ENCODE measurements at places on chromosomes 12 and 14.

DNA sequence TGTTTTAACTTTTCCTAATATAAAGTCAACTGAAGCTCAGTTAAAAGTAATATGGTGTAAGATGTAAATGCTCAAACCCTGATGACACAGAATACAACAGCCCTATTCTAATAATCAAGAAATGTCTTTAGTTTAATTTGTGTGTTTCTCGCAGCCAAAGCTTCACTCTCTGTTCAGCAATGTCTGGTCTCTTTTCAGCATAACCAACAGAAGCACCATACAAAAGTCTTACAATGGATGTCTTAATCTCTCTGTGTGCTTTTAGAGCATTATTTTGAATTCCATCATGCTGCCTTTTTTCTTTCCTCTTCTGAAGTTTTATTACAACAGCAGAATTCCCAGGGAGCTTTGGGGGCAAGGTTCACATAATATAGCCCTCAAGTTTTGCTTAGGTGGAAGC lies 210.2 kb upstream of the NPAS3 start:
- no peak for DNase-seq

DNA sequence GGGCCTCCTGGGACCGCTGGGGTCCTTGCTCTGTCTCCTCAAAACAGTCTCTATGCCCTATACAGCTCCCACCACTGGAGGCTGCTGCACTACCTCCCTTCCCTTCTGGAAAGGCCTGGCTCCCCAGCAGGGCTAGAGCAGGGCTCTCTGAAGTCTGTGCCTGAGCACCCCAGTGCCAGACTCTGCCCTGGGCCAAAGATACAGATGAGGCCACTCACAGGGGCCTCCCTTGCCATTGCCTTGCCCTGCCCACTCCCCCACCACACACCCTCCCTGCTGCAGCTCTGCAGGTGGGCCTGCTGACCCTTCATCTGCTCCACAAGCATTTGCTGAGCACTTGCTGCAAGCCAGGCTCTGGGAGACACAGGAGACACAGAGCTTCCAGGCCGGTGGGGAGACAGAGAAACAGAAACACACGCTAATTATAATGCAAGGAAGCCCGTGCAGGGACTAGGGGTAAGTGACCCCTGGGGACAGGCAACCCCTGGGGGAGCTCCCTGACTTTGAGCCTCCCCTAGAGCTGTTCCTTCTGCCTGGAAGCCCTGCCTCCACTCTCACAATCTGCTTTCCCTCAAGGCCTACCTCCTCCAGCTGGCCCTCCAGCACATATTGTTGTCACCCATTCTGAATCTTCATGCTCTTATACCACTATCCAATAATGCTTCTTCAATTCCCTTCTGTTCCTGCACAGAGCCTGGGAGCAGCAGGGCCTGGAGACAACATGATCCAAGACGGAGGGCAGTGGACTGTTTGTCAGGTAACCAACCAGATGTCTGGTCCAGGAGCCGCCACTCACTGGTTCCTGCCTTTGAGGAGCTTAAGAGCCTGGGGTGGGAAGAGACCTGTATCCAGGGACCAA lies 32.6 kb upstream of the PNMA1 start:
- DNase-seq = no peak

GRCh38 chr14:74400919-74401503 lies 25.0 kb downstream of the SYNDIG1L start:
- DNase-seq = no peak

DNA sequence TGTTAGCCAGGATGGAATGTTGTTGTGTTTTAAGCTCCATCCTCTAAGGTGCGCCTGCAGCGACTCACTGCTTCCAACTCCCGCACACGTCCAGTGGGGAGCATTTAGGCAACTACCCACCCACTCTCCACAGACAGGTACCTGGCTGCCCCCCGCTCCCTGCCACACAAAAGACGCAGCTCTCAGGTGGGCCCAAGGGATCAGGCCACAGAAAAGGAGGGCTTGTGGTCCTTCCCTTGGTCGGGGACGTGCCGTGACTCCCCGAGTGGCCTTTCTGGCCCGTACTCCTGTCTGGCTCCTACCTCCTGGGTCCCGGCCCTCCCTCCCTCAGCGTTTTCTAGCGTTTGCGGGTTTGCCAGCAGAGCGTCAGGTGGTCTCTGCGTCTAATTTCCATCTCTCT lies 16.2 kb downstream of the TEDC1 start:
- no peak for DNase-seq

- no peak for DNase-seq
These were observed 6.8 kb downstream of the ZFHX2 start for GRCh38 chr14:23544511-23545447.

- DNase-seq = no peak
These were observed 16.7 kb upstream of the TMEM229B start for GRCh38 chr14:67505254-67505653.

DNA sequence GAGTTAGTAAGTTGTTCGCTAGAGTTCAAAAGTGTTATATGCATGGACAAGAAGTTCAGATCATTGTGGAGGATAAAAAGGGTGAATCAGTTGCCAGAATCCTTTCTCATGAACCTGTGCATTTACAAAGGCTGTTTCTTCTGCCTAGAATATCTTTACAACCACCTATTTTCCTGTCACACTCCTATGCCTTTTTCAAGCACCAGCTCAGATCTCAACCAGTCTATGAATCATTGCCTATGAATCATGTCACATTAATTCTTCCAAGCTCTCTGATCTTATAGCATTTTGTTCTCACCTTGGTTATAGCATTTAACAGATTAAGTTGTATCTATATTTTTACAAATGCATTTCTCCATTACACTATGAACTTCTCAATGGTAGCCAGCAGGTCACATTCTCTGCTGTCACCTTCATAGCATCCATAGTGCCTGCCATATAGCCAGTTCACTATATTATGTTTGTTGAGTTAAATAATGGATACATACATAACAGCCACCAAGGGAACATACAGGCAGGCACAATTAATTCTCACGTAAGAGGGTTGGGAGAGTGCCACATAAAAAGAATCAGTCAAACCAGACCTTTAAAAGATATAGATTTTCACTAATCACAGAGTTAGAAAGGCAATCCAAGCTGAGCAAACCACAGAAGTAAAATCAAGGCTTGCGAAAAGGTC lies 573.0 kb downstream of the FOXG1 start:
- DNase-seq = no peak

DNA sequence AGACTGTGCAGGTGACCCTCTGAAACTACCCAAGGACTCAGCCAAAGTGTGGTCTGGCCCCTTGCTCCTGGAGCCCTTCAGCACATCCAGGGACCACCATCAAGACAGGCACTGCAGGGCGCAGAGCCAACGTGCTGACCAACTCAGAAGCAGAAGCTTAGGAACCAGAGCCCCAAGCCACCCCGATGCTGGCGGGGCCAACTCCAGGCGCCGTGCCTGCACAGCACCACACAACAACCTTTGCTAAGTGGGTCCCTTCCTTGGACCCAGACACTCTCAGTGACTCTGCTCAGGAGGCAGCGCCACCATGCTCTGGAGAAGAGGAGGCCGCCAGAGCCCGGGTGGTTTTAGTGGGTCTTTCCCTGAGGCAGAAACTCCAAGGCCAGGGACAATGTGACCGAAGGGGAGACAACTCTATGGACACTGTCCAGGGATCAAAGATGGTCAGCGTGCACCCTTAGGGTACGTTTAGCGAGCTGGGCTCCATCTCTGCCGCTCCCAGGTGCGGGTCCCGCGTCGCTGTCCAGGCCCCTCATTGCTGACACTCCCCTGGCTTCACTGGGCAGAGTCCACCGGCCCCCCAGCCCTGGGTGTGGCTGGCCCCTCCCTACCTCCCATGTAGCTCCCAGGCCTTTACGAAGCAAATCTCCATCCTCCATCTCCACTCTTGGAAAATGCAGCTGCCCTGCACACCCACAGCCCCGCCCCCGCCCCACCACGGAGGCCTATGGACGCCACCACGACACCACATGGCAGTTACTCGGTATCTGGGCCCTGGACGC lies 16.1 kb downstream of the CHGA start:
- no peak for DNase-seq
